Activated T-cell treated with anti-CD3 and anti-CD28 coated beads, Interleukin-2, amount 50 U/mL, for 24 hours (primary cell): ENCODE measurements at places on chromosomes 7 and 10.

DNA sequence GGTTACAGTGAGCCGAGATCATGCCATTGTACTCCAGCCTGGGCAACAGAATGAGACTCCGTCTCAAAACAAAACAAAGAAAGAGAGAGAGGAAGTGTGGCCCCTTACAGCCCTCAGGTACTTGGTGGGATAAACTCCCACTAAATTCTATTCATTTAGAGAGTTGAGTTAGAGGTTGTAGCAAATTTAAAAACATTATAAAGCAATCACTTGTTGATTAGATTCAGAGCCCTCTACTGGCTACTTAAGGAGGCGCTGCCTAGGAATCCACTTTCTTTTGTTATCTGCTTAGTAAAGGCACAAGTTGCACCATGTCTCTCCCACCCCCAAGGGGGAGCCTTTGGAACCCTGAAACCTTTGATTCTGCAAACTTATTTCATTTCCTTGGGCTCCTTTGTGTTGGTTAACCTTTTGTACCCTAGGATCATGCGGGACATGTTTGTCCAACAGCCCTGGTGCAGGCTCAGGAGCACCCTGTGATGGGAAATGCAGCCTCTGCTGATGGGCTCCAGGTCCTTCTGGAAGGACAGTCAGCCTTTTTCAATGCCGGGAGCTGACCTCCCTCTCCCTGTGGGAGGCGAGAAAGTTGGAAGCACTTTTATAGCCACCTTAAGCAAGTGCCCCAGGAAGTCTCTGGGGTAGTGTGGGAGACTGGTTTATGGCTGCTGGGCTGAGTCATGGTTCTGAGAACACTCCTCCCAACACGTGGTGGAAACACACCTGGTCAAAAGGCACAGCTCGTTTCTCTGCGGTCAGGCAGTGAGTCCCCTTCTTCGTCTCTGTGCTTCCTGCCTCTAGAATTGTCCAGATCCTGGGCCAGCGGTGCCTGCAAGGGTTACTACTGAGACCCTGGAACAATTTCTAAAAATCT is 2.3 kb downstream of the HKDC1 start:
- DNase-seq: peak; percentile 77

- DNase-seq: no peak
Observed at GRCh38 chr7:43721193-43721806, 8.0 kb downstream of the COA1 start.

- DNase-seq: no peak
Observed at GRCh38 chr10:20740120-20740519, 157.0 kb downstream of the NEBL start.

- no peak for DNase-seq
Observed at GRCh38 chr7:121504482-121504881, 108.4 kb upstream of the FAM3C start.

DNA sequence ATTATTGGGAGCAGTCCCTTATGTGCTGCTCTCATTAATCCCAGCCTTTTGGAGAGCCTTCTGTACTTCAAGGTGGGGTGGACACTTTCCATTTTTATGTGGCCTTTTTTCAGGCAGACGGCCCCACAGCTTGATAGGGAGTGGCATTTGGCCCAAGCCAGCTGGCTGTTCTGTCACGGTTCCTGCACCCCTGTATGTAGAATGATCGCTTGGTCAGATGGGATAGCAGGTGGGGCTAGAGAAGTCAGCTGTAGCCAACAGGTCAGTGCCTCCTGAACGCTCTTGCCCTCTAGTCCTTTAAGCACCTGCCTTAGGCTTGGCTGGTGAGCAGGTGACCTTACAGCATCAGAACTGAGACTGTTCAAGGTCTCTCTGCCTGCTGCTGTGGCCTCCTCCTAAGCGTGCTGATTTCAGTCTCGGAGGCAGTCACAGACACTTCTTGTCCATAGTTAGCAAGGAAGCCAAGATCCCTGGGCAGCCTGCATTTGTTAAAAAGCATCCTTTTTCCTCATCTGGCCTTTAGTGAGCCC is 95.3 kb downstream of the LRRC4 start:
- DNase-seq: no peak

DNA sequence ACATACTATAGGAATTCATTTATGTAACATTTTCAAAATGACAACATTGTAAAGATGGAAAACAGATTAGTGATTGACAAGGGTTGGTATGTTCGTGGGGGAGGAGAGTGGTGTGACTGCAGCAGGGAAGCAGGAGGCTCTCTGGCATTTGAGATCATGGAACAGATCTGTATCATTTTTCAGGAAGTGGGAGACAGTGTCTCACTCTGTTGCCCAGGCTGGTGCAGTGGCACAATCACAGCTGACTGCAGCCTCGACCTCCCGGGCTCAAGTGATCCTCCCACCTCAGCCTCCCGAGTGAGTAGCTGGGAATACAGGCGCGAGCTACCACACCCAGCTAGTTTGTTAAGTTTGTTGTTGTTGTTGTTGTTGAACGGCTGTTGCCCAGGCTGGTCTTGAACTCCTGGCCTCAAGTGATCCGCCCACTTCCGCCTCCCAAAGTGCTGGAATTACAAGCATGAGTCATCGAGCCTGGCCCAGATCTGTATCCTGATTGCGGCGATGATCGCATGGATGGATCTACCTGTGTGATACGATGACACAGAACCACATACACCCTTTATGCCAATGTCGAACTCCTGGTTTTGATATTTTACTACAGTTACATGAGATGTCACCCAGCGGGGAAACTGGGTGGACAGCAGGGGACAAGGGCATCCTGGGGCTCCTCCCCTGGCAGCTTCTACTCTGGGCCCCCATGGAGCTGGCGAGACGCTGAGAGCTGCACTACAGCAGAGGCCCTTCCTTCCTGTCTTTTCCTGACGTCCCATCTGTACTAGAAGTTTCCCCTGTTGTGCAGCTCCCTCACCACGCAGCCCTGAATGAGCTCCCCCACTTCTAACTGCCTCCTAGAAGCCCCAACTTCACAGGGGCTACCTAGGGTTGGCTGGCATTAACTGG is 12.3 kb upstream of the CYTH3 start:
- no peak for DNase-seq

DNA sequence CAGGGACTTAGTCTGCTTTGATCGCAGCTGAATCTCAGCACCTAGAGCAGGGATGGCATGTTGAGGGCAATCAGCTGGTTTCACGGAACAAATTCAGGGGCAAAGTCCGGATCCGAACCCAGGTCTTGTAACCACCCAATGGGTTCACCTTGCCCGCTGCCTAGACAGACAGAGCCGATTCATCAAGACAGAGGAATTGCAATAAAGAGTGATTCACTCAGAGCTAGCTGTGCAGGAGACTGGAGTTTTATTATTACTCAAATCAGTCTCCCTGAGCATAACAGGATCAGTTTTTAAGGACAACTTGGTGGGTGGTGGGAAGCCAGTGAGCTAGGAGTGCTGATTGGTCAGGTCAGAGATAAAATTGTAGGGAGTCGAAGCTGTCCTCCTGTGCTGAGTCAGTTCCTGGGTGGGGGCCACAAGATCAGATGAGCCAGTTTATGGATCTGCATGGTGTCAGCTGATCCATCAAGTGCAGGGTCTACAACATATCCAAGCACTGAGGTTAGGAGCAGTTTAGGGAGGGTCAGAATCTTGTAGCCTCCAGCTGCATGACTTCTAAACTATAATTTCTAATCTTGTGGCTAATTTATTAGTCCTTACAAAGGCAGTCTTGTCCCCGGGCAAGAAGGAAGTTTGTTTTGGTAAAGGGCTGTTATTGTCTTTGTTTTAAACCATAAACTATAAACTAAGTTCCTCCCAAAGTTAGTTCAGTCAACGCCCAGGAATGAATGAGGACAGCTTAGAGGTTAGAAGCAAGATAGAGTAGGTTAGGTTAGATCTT is 43.5 kb upstream of the CHST3 start:
- no peak for DNase-seq

DNA sequence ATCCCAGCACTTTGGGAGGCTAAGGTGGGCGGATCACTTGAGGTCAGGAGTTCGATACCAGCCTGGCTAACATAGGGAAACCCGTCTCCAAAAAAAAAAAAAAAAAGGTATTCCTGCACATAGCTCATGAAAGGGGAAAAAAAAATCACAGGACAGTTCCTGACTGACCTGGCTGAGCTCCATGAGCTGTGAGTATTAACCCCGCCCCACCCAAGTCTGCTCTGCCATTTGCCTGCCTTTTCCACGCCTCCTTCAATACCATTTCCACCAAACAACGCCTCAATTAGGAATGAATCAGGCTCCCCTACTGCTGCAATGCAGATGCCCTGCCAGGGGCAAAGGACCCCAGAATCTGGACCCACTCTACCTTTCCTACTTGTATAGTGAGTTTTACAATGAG is 55.0 kb downstream of the PDIA4 start:
- no peak for DNase-seq

DNA sequence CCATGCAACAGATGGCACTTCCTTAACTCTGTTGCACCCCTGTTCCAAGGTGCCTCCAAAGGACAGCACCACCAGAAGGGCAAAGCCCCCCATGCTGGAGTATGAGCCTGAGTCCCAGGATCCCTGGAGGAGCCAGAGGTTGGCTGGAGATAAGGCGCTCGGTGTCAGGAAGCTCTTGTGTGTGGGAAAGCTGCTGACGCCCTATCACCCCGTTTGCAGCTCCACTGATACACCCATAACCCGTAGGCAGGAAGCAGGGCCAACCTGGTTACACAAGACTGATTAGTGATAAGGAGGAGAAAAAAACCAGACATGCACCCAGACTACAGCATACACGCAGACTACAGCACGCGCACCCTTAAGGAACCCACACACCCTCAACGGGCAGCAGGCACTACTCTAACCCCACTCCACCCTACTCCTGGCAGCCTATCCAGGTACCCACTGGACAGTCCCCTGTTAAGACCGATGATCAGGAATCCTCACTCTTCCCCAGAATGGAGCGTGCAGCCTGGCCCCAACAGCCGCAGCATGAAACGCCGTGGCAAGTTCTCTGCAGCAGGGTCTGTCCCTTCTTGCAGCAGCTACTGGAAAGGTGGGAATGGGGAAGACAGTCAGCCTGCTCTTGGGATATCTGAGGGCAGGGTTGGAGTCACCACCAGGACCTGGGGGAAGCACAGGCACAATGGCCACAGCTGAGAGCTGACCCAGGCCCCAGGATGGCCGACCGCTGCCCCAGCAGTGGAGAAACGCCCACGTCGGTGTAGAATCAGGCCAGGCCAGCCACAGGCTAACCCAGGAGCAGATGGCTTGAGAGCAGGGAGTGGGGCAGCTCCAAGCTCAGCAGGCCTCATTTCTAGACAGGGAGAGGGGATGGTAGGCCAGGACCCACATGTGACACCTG is 38.3 kb upstream of the TUBB8 start:
- DNase-seq: no peak

- DNase-seq: no peak
Observed at GRCh38 chr7:38187794-38188440, 9.9 kb downstream of the STARD3NL start.

DNA sequence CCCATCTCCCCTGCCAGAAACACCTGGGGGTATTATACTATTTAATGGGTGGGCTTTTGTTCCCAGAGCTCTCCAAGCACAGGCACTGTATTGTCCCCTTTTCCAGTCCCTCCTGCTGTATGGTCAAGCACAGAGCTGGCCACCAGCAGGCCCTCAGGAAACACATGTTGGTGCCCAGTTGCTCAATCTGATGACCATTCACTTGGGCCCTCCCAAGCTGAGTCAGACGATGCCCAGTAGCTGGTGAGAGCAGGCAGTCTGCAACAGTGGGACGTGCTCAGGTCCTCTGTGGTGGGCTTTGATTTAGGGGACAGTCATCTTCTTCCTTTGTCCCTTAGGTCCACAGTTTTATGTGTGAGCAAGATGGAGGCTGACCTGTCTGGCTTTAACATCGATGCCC is 11.8 kb downstream of the SFXN2 start:
- no peak for DNase-seq

GRCh38 chr7:35380739-35381224 is 126.9 kb upstream of the TBX20 start:
- DNase-seq: no peak

DNA sequence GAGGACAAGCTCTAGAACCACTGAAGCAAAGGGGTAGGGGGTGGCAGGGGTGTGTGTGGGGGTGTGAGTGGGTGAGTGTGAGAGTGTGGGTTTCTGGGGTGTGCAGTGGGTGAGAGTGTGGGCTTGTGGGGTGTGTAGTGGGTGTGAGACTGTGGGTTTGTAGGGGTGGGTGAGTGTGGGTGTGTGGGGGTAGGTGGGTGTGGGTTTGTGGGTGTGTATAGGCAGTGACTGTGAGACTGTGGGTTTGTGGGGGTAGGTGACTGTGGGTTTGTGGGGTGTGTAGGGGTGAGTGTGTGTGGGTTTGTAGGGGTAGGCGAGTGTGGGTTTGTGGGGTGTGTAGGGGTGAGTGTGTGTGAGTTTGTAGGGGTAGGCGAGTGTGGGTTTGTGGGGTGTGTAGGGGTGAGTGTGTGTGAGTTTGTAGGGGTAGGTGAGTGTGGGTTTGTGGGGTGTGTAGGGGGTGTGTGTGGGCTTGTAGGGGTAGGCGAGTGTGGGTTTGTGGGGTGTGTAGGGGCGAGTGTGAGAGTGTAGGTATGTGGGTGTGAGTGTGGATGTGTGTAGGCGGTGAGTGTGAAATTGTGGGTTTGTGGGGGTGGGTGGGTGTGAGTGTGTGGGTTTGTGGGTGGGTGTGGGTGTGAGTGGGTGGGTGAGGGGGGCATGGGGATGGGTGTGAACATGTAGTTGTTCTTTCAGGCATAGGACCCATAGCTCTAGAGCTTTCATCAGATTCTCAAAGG is 8.8 kb downstream of the NOS3 start:
- no peak for DNase-seq

DNA sequence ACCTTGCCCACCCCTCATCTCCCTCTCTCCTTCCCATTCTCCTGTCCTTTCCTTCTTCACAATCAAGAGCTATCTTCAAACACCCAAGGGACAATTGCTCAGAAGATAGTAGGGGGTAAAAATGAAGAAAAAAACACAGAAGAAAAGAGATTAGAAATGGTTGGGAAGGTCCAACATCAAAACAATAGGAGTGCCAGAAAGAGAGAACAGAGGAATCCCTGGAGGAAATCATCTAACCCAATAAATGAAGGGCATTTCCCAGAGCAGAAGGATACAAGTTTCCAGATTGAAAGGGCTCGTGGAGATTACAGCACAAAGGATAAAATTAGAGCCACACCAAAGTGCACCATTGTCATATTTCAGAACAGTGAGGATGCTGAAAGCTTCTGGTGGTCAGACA is 145.6 kb downstream of the OAT start:
- no peak for DNase-seq

DNA sequence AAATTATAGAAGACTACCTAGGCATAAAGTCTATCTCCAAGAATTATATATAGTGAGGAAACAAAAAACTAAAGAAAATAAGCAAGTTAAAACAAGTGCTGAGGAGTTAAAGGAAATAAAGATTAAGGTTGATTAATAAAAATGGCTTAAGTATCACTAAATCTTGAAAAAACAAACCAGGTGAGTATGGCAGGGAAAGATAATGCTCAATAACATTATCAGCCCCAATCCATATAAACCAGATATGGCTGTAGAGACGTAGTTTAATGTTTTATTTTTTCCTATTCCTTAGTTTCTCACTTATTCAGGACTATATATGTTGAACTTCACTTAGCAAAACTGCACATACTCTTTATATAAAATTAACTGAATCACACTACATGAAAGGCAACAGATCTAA is 4.4 kb downstream of the WASL start:
- no peak for DNase-seq

GRCh38 chr7:44767912-44768627 is 19.4 kb downstream of the ZMIZ2 start:
- no peak for DNase-seq

- no peak for DNase-seq
Observed at GRCh38 chr10:65313406-65313805, 1612.4 kb upstream of the LRRTM3 start.
